ENCODE measurements at places on chromosomes 11 and 22. TPM values are rescaled to one million over a fixed set of nuclear protein-coding genes. Genes with fewer than 3 reads are reported as not detected.
A peak's percentile ranks its signal among the peaks of the same experiment; 100 is the strongest.

- no peak for DNase-seq
These were observed 55.2 kb upstream of the TOP3B start for GRCh38 chr22:22037740-22038139.

GRCh38 chr11:129910360-129910759, 15.0 kb upstream of the NFRKB start:
- peak; percentile 44 for DNase-seq

GRCh38 chr11:109039611-109040010, 374.7 kb downstream of the DDX10 start:
- no peak for DNase-seq

- DNase-seq, result no peak
These were observed 5.4 kb upstream of the GAS2L1 start for GRCh38 chr22:29300807-29301601.

- DNase-seq, result no peak
These were observed 11.5 kb downstream of the TRIM22 start for GRCh38 chr11:5701055-5701577.

GRCh38 chr22:42866100-42866499, 9.0 kb upstream of the ARFGAP3 start:
- DNase-seq, result no peak

- no peak for DNase-seq
These were observed 148.1 kb upstream of the NARS2 start for GRCh38 chr11:78722786-78723185.

GRCh38 chr11:83666149-83666548, 380.0 kb upstream of the CCDC90B start:
- peak; percentile 32 for DNase-seq

DNA sequence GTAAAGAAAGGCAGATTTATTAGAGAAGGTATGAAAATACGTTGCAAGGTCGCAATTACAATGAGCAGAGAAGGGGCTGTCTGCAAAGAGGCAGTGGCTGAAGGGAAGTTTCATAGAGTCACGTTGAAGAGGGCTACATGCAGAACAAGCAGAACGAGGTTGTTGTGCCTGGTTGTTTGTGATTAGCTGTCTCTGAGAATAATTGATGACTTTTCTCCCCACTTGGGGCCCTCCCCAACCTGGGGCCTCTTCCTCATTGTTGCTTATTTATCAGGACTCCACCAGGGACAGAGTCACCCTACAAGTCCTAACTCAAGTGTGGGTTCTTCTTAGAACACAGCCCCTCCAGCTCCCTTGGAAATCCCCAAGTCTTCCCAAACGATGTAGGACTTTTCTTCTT, 29.1 kb downstream of the CSF2RB start:
- no peak for DNase-seq

PKP3 gene
- total RNA-seq, result 21.4 TPM

CDC42EP2 gene
- 15.2 TPM for total RNA-seq

WNT7B gene
- total RNA-seq, result 0.18 TPM

Measured in WTC11 (cell line).